SJCRH30 (cell line): ENCODE measurements at places on chromosomes 12 and 14. TPM values are rescaled to one million over a fixed set of nuclear protein-coding genes. Genes with fewer than 3 reads are reported as not detected.

The AMN gene
- total RNA-seq, result not detected in 2 replicates

The BEGAIN gene
- total RNA-seq, result 0.85 and 0.89 TPM in 2 replicates

The NPFF gene
- 0.43 TPM in 1 of 2 replicates, not detected in the other for total RNA-seq

The DBX2 gene
- not detected in 2 replicates for total RNA-seq

The GNS gene
- 56.2 and 56.6 TPM in 2 replicates for total RNA-seq

The SERPINA10 gene
- 0.03 TPM in 1 of 2 replicates, not detected in the other for total RNA-seq

The NPAS3 gene
- 1.3 and 1.8 TPM in 2 replicates for total RNA-seq

The SAMD15 gene
- 1.0 and 2.3 TPM in 2 replicates for total RNA-seq

The FAM177A1 gene
- 27.0 and 28.0 TPM in 2 replicates for total RNA-seq

The DENND5B gene
- 20.8 and 22.4 TPM in 2 replicates for total RNA-seq

The ACRBP gene
- total RNA-seq, result 0.28 TPM in 1 of 2 replicates, not detected in the other

The RTL1 gene
- 0.08 and 0.34 TPM in 2 replicates for total RNA-seq

The LBHD2 gene
- total RNA-seq, result not detected in 2 replicates

The FAM186B gene
- total RNA-seq, result 0.10 and 0.18 TPM in 2 replicates

The VDR gene
- total RNA-seq, result 0.10 TPM in 1 of 2 replicates, not detected in the other

The OR4K14 gene
- total RNA-seq, result not detected in 2 replicates

The PYGL gene
- total RNA-seq, result 5.0 and 5.2 TPM in 2 replicates

The NDRG2 gene
- 4.9 and 5.8 TPM in 2 replicates for total RNA-seq

The AP4S1 gene
- 8.4 and 9.8 TPM in 2 replicates for total RNA-seq

The RAD9B gene
- 1.1 and 2.7 TPM in 2 replicates for total RNA-seq

The VPS29 gene
- total RNA-seq, result 73.2 and 91.5 TPM in 2 replicates

The TRPV4 gene
- 2.4 and 2.9 TPM in 2 replicates for total RNA-seq

The TAS2R31 gene
- total RNA-seq, result 1.5 and 2.7 TPM in 2 replicates

The GXYLT1 gene
- total RNA-seq, result 43.6 and 48.9 TPM in 2 replicates

The TBX3 gene
- total RNA-seq, result not detected in 2 replicates

The KLHL42 gene
- total RNA-seq, result 24.3 and 25.9 TPM in 2 replicates

The PLA2G1B gene
- not detected in 2 replicates for total RNA-seq

The CIDEB gene
- total RNA-seq, result 0.08 and 0.20 TPM in 2 replicates

The FNTB gene
- 14.2 and 14.4 TPM in 2 replicates for total RNA-seq

The EPYC gene
- total RNA-seq, result not detected in 2 replicates

The MYBPC1 gene
- total RNA-seq, result not detected in 2 replicates

The IQSEC3 gene
- total RNA-seq, result 0.05 TPM in 1 of 2 replicates, not detected in the other

The RNASE13 gene
- not detected in 2 replicates for total RNA-seq

The OTX2 gene
- not detected in 2 replicates for total RNA-seq

The CMA1 gene
- not detected in 2 replicates for total RNA-seq

The GPRC5D gene
- not detected in 2 replicates for total RNA-seq

The PRIMA1 gene
- not detected in 2 replicates for total RNA-seq

The PTGER2 gene
- total RNA-seq, result 0.36 and 0.43 TPM in 2 replicates

The ADAM21 gene
- 0.15 and 0.67 TPM in 2 replicates for total RNA-seq

The SLC5A8 gene
- not detected in 2 replicates for total RNA-seq

The KLHL33 gene
- not detected in 2 replicates for total RNA-seq

The C12orf56 gene
- total RNA-seq, result not detected in 2 replicates

The CCNT1 gene
- total RNA-seq, result 63.6 and 70.1 TPM in 2 replicates

The MTRFR gene
- total RNA-seq, result 16.9 and 19.8 TPM in 2 replicates

The SYCP3 gene
- 0.03 and 0.04 TPM in 2 replicates for total RNA-seq

The P3H3 gene
- 13.7 and 19.3 TPM in 2 replicates for total RNA-seq

The RNF212B gene
- not detected in 2 replicates for total RNA-seq

The BICDL1 gene
- total RNA-seq, result 0.18 TPM in 1 of 2 replicates, not detected in the other

The RGS6 gene
- not detected in 2 replicates for total RNA-seq

The BATF gene
- total RNA-seq, result not detected in 2 replicates

The LMNTD1 gene
- total RNA-seq, result not detected in 2 replicates

The MARCHF9 gene
- 136 and 147 TPM in 2 replicates for total RNA-seq

The INHBE gene
- total RNA-seq, result 17.0 and 32.9 TPM in 2 replicates

The WSCD2 gene
- not detected in 2 replicates for total RNA-seq

The NID2 gene
- total RNA-seq, result 0.49 TPM in 1 of 2 replicates, not detected in the other

The CDCA3 gene
- 96.8 and 104 TPM in 2 replicates for total RNA-seq

The LTB4R2 gene
- total RNA-seq, result 4.4 and 5.3 TPM in 2 replicates
